ENCODE measurements at places on chromosomes 3 and 15.

DNA sequence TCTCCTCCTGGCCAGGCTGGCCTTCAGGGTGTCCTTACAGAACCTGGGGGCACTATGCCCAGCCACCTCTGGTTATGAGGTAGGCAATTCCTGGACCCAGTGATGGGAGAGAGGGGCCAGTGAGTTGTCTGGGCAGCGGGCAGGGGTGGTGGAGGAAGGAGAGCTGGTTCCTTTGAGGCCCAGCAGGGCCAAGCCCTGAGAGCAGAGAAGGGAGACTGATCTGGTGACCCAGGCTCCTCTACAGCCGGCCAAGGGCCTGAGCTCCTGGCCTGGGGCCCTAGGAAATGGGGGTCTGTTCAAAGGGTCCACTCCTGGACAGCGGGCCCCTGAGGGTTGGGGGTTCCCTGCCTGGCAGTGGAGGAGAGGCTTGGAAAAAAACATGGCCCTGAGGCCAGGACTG, 7.9 kb downstream of the SLC38A3 start:
- no peak for DNase-seq

- DNase-seq = no peak
These were observed 36.5 kb downstream of the MGLL start for GRCh38 chr3:127785711-127786265.

DNA sequence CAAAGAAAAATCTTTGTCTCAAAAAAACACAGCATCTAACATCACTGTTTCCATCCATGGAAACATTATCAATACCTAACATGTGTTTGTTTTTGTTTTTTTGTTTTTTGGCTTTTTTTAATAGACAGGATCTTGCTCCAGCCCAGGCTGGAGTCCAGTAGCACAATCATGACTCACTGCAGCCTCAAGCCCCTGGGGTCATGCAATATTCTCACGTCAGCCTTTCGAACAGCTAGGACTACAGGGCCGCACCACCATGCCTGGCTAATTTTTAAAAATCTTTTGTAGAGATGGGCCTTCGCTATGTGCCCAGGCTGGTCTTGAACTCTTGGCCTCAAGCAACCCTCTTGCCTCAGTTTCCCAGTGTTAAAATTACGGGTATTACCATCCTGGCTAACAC, 52.8 kb downstream of the RAF1 start:
- no peak for DNase-seq

GRCh38 chr15:67758619-67759300, 66.5 kb upstream of the SKOR1 start:
- no peak for DNase-seq

DNA sequence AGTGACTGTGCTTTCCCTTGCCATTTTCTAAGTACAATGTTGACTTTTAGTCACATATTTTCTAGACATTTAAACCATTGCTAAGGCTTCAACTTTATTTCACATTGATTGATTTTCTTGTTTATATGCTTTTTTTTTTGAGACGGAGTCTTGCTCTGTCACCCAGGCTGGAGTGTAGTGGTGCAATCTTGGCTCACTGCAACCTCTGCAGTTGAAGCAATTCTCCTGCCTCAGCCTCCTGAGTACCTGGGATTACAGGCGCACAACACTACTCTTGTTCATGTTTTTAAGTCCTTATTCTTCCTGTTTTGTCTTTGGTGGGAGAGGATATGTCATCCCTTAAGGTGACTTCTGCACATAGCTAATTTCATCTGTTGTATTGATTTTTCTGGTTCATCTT, 74.9 kb upstream of the LRRFIP2 start:
- no peak for DNase-seq

DNA sequence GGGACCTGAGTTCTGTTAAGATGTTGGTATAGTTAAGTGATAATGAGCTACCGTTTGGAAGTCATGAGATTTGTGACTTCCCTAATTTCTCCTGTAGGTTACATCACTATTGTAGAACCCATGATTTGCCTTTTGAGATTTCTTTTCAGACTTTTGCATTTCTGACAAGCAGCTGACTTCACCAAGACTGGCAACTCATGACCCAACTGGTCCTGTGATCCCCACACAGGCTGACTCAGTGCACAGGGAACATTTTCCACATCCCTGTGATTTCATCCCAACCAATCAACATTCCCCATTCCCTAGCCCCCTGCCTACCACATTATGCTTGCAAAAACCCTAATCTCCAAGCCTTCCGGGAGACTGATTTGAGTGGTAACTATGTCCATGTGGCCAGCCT, 242.1 kb upstream of the PDZRN3 start:
- DNase-seq = no peak

DNA sequence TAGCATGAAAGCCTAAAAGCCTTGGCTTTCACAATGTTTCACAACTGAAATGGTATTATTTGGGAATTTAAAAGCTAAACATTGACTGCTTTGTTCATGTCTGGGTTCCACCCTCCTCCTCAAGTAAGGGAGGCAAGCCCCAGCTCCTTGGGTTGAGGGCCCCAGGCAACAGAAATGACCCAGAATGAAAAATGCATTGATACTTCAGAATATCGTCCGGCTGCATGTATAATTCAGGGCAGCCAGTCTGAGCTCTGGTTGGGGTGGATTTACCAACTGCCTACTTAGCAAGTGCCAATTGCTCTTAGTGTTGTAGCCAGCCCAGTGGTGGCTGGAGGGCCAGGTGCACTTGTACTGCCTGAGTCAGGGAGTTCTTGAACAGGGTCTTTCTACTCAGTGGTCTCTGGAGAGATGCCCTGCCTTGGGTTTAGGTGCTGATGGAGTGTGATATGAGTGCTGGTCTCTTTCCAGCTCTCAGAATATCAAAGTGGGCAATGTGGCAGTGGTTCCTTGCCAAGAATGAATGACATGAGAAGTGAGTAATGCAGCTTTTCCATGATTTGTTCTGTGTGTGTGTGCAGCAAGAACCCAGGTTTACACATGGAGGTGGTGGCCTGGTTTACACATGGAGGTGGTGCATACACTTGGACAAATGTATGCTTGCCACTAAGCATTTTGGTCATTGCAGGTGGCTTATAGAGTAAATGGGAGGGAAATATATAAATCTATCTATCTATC, 40.9 kb upstream of the ADAMTSL3 start:
- DNase-seq = no peak

GRCh38 chr3:188279502-188280335, 125.8 kb downstream of the LPP start:
- DNase-seq = no peak

DNA sequence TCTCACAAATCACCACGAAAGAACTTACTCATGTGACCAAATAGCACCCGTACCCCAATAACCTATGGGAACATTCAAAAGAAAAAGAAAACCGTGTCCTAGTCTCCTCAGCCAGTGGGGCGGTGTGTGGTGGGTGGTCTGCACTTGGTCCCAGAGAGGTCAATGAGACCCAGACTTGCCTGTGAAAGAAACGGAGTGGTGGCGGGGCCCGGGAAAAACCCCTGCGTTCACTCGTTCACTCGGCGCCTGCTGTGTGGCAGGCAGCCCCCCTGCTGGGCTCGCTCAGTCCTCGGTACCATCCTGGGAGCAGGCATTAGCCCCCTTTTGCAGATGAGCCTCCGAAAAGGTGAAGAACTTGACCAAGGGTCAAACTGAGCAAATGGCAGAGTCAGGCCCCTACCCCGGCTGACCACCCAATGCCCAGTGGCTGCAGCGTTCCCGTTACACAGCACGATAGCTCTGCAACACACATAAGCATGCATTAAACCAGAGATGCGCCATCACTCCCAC, 36.0 kb downstream of the ZDHHC19 start:
- DNase-seq = no peak

DNA sequence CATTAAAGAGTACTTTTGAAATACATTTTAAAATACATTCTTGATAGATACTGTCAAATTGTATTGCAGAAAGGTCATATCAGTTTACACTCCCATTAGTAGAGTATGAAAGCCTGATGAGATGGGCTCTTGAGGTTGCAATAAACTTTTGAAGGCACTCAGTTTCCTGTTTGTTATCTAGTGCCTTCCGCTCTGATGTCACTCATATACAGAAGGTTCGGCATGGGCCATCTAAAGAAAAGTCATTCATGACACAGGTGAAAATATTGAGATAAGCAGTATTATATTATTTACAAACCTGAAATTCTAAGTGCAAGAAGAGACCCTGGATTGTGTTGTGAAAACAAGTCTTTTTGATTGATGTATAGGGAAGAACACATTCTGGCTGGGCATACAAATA, 36.5 kb upstream of the DENND4A start:
- no peak for DNase-seq

GRCh38 chr3:129379582-129380358, 48.7 kb downstream of the EFCAB12 start:
- no peak for DNase-seq
